ENCODE measurements at places on chromosomes 2 and 18. TPM values are rescaled to one million over a fixed set of nuclear protein-coding genes. Genes with fewer than 3 reads are reported as not detected.

DNA sequence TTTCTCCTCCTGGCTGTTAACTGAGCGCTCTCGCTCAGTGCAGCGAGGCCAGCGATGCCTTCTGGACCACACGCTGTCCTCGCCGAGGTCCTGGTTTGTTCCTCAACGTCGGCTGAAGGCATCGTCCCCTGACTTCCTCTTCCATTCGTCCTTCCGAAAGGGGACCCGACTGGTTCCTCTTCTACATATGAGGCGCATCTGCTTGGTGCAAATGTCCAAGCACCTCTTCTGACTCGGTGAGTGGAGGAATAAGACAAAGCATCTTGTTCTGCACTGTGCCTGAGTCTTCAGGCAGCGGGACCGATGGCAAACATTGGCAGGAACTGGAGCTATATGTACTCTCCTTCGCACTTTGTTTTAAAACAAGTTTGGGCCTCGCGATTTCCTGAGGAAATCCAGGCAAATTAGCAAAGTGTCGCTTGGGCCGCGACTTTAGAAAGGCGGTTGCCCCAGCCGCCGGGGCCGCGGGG lies 621 bp upstream of the KCNS3 start:
- no peak for DNase-seq

DNA sequence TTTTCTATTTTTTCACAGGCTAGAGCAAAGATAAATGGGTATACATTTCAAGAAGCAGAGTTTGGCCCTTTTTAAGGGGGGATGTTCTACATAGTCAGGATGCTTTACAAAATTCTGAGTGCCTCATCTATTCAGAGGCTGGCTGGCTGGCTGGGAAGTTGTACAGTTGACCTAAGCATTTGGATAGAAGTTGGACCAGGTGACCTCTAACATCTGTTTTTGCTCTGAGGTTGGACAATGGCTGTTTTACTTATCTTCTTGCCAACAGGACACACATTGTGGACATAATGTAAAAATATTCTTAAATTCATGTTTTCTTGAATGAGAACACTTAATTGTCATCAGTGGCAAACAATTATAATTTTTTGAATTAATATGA lies 205.4 kb downstream of the PTPRM start:
- DNase-seq: no peak

GRCh38 chr18:70376137-70376913 lies 87.5 kb downstream of the SOCS6 start:
- no peak for DNase-seq

The TEKT4 gene
- total RNA-seq: 0.10 TPM

- no peak for DNase-seq
Measured at GRCh38 chr2:26970928-26971627, 641 bp downstream of the MAPRE3 start.
